Esophagus mucosa (tissue), 1 donor: ENCODE measurements at places on chromosomes 7 and 10. TPM values are rescaled to one million over a fixed set of nuclear protein-coding genes. Genes with fewer than 3 reads are reported as not detected.
A peak's percentile ranks its signal among the peaks of the same experiment; 100 is the strongest.

EVX1 gene
- not detected for total RNA-seq

STOX1 gene
- total RNA-seq, result 0.28 TPM

OR2A42 gene
- total RNA-seq, result not detected

CYP3A5 gene
- 26.4 TPM for total RNA-seq

ARHGAP22 gene
- total RNA-seq, result 1.6 TPM

TMEM213 gene
- total RNA-seq, result not detected

HOGA1 gene
- 1.7 TPM for total RNA-seq

AKR1D1 gene
- not detected for total RNA-seq

HGF gene
- 0.76 TPM for total RNA-seq

CFAP69 gene
- total RNA-seq, result 1.1 TPM

RSBN1L gene
- 9.9 TPM for total RNA-seq

DNA sequence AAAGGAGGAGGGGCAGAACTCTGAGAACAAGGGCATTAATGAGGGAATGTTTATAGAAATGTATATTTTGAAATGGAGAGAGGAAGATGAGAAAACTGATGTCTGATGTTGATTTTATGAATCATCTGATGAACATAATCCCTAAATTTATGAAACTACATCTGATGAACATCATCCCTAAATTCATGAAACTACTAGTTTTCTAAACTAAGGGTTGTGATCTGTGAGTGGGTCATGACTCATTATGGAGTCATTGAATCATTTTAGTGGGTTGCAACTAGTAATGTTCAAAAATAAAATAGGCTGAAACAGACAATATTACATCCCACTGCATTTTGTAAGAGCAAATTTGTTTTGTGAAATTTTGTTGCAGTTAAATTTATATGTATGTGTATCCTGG, 442.6 kb upstream of the TEX47 start:
- no peak for ATAC-seq

- no peak for ATAC-seq
Observed at GRCh38 chr10:100896876-100897461, 15.8 kb upstream of the SLF2 start.

- peak; percentile 86 for ATAC-seq
Observed at GRCh38 chr7:158266817-158267741, 320.5 kb downstream of the PTPRN2 start.

GRCh38 chr10:59255463-59255862, 79.0 kb downstream of the PHYHIPL start:
- ATAC-seq, result no peak

GRCh38 chr10:78407009-78407711, 373.5 kb downstream of the RPS24 start:
- peak; percentile 87 for ATAC-seq

DNA sequence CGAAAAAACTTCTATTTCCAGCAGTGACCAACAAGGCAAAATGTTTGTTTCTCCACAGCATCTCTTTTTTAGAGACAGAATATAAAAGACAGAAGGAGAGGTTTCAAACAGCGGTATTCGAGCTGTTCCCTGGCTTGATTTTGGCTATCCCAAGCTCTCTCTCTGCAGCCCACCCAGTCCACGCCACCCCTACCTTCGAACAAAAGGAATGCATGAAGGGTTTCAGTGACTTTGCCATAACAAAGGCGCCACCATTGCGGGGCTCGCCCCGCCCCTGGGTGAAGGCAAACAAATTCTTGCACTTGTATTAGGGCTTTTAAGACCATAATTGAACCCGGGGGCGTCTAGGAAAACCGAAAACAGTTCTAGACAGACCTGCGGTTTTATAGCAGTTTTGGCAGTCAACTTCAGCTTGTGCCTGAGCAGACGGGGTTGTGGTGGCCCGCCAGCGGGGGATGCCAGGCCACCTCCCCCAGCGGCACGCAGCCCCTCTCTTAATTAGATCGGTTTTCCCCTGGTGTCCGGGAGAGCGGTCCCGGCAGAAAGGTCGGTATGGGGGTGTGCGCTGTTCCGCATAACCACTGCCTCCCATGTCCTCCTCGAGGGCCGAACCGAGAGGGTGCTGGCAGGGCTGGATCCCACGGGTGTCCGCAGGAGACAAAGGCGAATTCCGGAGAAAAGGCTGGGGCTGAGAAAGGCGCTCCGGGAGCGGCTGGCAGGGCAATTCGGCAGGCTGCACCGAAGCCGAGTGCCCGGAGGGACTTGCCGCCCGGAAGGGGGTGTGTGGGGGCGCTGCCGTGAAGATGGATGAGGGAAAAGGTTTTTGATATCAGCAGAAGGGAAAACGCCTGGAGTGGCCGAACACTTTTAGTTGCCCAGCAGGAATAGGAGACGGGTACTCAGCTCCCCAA, 2.7 kb upstream of the HOXA11 start:
- no peak for ATAC-seq

GRCh38 chr10:68156373-68157185, 47.3 kb downstream of the MYPN start:
- peak; percentile 49 for ATAC-seq

DNA sequence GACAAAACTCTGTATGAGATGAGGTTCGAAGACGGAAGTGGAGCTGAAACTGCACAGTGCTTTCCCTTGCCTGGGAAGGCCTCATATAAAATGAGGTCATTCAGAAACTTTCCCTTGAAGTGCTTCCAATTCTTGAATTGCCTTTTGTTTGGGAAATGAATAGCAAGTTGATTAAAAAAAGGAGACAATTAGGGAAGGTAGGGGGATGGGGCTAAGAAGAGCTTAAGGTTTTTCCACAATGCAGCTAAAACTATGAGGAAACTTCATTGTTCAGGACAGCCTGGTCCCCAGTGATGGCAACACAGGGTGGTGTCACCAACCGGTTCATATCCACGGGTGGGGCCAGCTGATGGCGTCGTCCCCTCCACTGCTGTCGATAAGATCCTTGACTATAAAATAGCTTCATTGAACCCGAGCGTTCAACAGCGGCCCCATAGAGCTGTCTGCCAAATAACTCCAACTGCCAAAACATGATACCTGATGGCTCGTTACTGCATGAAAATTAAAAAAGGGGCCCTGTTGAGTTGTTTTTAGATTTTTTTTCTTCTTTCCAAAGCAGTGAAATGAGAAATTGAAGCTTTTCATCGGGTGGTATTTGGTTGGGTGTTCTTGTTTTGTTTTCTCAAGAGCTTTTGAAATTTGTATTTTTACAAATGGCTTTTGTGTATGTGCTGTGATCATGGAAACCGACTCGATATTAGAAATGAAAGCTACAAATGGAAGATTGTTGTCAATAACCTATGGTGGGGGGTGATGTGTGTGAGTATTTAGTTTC, 2.8 kb upstream of the CELF2 start:
- ATAC-seq, result no peak

DNA sequence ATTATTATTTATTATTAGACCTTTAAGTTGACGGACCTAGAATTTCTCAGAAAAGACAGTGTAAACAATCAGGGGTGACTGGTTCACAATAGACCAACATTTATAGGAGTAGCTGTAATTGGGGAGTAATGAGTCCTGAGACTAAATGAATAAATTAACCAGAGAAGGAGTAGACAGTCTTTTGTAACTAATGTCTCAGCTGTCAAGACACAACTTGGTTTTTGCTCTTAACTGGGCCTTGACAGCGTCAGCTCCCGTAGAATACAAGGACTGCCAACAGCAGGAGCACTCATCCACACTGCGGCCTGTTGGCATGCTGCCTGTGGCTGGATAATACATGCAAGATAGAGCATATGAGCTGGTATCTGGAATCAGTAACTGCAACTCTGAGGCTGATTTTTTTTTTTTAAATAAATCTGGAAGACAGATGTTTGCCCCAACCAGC, 123.9 kb downstream of the CACNA2D1 start:
- no peak for ATAC-seq

DNA sequence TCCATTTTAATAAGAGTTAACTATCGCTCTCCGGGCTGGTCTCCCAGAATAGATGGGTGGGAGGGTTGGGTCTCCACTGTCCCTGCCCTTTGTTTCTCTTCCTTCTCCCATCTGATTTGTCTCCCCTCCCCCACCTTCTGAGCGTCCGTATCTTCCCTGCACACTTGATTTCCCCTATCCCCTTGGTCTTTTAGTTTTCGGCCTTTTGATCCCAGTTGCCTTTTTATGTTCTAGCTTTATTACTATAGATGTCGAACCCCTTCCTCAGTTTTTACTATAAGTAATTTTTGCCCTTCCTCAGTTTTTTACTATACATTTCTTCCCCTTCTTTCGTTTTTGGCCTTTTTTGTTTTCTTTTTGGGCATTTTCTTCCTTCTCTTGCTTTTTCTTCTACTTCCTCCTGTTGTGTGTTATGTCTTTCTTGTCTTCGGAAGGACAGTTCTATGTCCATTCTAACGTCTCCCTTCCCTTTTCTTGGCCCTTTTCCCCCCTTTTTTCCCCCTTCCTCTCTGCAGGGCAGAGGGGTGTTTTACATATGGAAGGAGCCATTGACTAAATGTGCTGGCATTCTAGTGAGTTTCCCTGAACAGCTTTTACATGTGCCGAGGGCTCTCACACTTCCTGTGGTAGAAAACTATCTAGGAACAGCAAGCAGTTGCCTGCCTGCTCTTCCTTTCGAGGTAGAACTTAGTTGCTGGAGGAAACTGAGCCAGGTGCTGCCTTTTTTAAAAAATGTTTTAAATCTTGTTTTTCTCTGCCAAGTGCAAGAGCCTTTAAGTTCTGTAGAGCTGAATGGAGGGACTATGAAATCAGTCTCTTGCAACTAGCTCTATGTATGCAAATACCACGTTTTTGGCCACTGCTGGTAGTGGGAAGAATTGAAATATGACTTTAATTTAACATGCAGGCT, 2.8 kb downstream of the TET1 start:
- ATAC-seq, result no peak

- no peak for ATAC-seq
Observed at GRCh38 chr7:95502403-95502802, 16.7 kb downstream of the ASB4 start.

- no peak for ATAC-seq
Observed at GRCh38 chr10:69962746-69963135, 89.9 kb upstream of the MACROH2A2 start.

DNA sequence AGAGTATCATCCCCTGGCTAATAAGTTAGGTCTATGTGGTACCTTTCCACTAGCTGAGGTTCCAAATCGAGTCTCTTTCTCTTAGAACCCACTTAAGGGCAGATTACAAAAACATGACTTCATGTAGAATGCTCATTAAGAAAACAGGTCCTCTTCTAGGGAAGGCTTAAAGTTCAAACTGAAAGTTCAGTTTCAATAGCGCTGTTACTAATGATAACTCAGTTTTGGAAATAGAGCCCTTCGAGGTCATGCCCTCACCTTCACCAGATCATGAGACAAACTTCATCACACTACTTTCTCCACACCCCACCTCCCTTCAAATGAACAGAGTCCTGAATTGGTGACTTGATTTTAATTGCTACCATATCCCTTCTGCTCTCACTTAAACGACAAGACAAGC, 26.2 kb downstream of the HGF start:
- no peak for ATAC-seq

DNA sequence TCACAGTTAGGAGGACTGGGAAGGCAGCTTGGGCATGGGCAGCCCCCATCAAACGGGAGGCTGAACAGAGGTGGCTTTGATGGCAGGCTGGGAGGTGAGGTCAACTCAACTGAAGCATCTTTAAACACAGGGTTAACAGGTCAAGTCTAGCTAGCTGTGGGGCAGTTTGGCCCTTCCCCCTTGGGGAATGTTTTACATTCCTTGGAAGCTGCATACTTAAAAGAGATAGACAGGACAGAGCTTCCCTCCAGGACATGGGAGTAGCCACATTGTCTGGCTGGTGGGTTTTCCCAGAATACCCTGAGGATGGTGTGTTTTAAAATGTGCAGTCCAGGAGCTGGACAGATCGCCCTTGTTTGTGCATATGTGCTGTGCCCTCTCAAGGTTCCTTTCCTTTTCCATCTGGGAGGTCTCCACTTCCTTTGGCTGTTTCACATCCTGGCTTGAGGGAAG, 6.8 kb upstream of the RASSF4 start:
- ATAC-seq, result no peak

GRCh38 chr7:45578022-45578421, 3.9 kb downstream of the ADCY1 start:
- ATAC-seq, result no peak

- ATAC-seq, result peak; percentile 55
Observed at GRCh38 chr7:28890137-28890536, 68.0 kb downstream of the TRIL start.

- peak; percentile 59 for ATAC-seq
Observed at GRCh38 chr10:74081192-74081803, 69.3 kb downstream of the AP3M1 start.

GRCh38 chr7:1895664-1896515, 225.8 kb downstream of the ELFN1 start:
- ATAC-seq, result no peak

- ATAC-seq, result no peak
Observed at GRCh38 chr10:71039551-71039950, 151.2 kb upstream of the PCBD1 start.

DNA sequence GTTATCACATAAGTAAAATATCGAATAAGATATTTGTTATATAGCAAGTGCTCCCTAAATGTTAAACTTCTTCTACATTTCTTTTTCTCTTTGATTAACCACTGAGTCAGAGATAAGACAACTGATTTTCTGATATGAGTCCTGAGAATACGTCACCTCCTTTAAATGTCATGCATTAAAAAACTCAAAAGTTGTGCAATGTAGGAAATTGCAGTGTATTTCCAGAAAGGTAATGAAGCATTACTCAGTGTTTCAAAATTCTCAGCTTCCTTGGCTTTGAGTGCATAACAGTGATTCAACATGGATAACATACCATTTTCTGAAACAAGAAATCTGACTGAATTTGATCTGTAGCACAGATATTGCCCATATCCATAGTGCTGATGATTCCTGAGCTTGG, 155.8 kb downstream of the BMPER start:
- ATAC-seq, result no peak

GRCh38 chr7:16062269-16062668, 359.1 kb downstream of the CRPPA start:
- no peak for ATAC-seq

DNA sequence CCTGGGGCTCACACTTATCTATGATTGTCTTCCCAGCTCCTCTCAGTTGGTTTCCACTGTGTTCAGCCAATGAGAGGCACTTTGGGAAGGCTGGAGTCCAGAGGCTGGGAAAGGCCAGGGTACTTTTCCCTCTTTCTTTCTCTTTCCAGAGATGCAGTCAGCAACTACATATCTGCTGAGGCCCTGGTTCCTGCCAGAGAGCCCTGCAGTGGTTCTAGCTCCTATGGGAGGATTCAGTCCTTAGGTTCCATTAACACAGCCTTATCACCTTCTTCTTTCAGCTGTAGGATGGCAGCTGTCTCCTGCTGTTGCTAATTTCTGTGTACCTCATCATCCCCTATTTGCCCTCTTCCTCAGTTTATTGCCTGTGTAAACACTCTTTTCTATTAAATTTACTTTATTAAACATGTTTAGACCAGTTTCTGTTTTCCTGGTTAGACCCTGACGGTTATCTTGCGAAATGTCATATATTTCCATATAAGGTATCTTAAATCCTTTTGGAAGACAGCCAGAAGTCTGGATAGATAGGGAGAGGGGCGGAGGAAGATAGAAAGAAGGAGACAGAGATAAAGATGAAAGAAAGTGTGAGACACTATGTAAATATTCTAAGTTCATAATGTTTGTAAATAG, 100.3 kb downstream of the HGF start:
- ATAC-seq, result no peak

- no peak for ATAC-seq
Observed at GRCh38 chr7:47085491-47086275, 496.2 kb downstream of the TNS3 start.
